ENCODE measurements at places on chromosomes 1 and 21. TPM values are rescaled to one million over a fixed set of nuclear protein-coding genes. Genes with fewer than 3 reads are reported as not detected.

The OR2T29 gene
- not detected for total RNA-seq

The CHTOP gene
- total RNA-seq, result 84.7 TPM

The TESK2 gene
- total RNA-seq, result 3.7 TPM

The RBM11 gene
- 0.38 TPM for total RNA-seq

The FCRLB gene
- total RNA-seq, result 0.35 TPM

The KCNJ10 gene
- total RNA-seq, result not detected

The COL24A1 gene
- total RNA-seq, result not detected

The SH2D1B gene
- total RNA-seq, result not detected

The MROH7 gene
- total RNA-seq, result 0.05 TPM

The RGS8 gene
- total RNA-seq, result not detected

DNA sequence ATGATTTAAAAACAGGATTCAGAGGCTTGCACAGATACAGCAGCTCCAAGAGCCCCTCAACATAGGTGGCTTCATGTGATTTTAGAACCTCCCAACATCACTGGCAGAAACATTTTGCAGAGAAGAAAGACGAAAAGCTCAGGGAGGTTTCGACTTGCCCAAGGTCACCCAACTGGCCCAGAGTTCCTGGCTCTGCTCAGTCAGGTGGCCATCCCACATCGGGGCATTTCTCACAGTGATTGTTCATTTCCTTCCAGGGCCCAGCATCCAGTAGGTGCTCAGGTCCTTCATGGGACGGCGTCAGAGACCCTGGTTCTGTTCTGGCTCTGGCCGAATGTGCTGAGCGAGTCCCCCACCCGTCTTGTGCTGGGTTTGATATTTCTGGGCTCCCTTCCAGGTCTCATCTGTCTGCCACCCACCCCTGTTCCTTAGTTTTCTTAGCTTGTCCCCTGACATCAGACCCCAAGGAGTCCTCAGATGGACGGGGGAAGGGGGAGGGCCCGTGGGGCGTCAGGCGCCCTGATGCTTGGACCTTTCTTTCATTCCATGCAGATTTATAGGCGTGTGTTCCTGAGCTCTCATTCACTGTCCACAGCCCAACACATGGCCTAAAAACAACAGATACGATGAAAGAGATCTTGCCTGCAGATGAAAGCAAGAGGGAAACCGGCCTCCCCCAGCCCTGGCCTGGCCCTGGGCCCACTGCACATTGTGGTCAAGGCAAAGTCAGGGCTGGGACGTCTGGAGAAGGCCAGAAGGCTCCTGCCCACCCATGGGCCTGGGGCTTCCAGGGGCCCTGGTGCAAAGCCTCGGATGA is 123.1 kb upstream of the ZBTB40 start:
- DNase-seq, result no peak

DNA sequence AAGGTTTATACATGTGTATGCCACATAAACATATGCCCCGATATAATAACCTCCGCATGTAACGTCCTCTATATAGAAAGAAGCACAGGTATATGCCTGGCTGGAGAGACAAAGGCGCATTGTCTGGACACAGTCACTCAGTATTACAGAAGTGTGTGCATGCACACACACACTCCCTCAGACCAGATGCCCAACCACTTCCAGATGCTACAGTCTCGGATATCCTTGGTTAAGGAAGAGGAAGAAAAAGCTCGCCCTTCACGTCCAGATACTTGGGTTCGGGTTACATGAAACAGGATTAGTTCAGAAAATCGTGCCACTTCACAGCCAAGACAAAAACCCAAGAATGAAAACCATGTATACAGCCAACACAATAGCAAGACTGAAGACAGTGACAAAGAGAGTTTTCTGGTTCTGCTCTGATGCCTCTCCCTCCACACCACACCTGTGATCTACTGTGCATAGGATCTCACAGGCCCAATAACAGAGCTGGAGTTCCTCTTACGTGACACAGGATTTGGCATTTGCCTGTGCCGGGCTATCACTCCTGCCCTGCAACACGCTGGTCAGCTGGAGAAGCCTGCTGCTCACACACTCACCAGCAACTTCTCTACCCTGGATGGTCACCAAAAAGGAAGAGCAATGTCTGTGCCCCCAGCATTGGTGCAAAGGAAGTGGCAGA is 75.0 kb downstream of the SSBP3 start:
- no peak for DNase-seq

DNA sequence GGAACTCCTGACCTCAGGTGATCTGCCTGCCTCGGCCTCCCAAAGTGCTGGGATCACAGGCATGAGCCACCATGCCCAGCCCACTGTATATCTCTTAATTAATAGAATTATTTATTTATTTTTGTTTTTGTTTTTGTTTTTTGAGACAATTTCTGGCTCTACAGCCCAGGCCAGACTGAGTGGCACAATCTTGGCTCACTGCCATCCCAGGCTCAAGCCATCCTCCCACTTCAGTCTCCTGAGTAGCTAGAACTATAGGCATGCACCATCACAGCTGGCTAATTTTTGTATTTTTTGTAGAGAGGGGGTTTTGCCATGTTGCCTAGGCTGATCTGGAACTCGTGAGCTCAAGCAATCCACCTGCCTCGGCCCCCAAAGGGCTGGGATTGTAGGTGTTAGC is 15.7 kb upstream of the WDTC1 start:
- no peak for DNase-seq

- DNase-seq, result no peak
Measured at GRCh38 chr1:59684698-59685097, 130.1 kb upstream of the HOOK1 start.

DNA sequence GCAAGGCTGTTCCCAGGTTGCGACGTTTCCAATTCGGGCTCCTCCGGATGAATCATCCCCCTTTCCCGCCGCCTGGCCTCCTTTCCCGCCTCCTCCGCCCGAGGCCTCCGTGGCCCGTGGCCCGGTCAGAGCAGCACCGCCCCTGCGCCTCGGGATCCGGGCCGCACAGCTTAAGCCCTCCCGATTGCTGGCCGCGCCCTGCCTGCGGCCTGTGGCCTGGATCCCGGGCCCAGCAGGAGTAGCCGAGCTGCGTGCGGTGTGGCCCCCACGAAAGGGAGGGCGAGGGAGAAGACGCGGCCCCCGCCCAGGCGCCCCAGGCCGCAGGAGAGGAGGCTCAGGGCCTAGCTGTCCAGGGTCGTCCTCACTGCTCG is 1.0 kb downstream of the TMEM200B start:
- DNase-seq, result no peak

GRCh38 chr1:236000781-236001180 is 64.1 kb downstream of the NID1 start:
- no peak for DNase-seq

DNA sequence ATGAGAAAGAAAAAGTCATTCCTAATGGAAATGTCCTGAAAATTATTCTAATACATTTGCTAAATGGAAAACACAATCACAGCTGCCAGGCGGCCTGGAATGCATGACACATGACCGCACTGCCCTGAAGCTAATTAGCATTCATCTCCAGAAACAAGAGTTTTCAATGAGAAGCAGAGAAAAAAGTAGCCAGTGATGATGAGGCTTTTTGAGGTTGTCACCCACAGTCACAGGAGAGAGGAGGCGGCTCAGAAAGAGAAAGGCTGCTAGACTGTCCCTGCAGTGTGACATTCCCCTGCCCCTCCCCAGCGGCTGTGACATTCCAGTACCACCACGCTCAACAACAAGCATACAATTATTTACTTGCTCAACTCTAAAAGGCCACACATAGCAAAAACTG is 122.9 kb upstream of the KRTAP19-8 start:
- no peak for DNase-seq

GRCh38 chr1:186175588-186175987 is 199.5 kb downstream of the TPR start:
- no peak for DNase-seq

- no peak for DNase-seq
Measured at GRCh38 chr21:29571949-29572348, 273.2 kb downstream of the BACH1 start.

GRCh38 chr1:55309786-55310504 is 94.8 kb upstream of the USP24 start:
- no peak for DNase-seq

DNA sequence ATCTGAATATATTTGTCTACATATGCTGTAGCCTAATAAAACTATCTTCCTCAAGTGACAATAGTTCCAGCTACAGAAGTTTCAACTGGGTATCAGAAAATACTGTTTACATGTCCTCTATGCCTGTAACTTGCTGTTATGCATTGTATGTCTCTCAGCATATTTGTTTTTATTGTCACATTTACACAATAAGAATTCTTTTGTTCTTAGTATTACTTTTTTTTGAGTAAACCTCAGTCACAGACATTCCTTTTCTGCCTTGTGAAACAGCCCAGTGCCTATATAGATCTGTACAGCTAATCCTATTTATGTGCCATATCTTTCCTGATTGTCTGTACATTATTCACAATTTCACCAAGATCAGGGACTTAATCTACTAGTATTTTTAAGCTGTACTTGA is 565.2 kb downstream of the NEGR1 start:
- no peak for DNase-seq

DNA sequence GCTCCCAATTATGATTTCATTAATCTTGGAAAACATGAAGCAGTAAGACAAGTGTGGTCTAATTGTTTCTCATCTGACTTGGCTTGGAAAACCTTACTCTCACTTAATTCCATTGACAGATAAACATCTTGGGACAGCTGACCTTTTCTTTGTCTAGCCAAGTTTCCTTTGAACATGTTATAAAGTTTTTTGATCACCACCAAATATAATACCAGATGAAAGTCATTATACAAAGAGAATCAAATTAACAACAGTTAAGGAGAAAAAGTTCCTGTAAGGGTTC is 50.2 kb downstream of the ALG14 start:
- no peak for DNase-seq

- DNase-seq, result no peak
Measured at GRCh38 chr1:155083052-155083541, 4.5 kb downstream of the EFNA3 start.

DNA sequence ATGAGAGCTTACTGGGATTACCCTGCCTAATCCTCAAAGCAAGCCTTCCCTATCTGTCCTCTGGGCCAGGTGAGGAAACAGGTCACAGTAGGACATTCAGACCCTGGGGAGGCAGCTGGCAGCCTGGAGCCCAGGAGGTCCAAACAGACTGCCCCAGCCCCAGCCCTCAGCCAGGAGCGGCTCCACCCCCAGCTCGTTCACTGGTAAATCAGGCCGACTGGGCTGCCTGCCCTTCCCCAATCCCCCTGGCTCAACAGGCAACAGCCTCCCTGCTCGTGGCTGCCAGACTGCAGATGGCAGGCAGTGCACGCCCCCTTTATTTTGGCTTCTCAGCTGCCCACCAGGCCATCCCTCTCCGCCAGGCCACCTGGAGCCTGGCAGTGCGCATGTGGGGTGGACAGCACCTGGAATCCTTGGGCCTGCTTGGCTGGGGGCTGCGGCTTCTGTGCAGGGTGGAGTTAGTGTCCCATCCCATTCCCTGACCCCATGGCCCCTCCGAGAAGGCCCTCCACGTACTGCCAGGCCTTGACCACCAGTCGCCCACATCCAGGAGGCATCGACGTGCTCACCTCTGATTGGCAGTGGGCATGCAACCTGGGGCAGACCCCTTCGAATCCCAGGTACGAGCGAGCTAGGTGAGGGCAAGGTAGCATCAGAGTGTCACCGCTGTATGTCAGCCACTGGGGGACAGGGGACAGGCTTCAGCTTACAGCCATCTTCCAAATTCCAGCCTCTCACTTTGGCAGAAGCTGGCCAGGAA is 11.2 kb upstream of the ZNF670 start:
- no peak for DNase-seq

DNA sequence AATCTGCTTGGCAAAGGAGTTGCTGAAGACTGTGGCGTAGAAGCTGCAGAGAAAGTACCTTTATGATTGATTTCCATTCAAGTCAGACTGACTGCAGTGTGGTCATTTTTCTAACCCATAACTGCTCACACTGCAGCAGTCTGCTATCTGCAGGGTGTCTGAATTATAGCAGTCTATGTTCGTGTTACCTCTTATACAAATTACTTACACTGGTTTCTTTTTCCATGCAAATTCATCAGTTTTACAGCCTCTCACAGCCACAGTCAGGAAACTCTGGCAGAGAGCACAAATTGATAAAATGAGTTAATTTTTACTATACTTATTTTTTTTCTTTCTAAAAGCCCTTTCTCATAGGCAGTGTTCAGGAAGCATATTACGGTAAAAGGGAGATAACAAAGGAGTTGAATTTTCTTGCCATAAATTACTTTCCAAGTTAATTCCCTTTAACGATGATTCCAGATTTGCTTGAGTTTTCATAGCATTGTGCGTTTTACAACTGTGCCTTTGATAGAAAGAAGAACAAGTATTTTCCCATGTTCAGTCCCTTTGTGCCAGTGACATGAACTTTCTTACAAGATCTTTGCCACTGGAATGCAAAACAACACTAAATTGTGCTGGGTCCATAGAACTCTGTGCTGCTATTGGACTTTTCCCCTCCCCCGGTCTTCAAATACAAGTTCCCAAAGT is 261.5 kb downstream of the NFIA start:
- no peak for DNase-seq

DNA sequence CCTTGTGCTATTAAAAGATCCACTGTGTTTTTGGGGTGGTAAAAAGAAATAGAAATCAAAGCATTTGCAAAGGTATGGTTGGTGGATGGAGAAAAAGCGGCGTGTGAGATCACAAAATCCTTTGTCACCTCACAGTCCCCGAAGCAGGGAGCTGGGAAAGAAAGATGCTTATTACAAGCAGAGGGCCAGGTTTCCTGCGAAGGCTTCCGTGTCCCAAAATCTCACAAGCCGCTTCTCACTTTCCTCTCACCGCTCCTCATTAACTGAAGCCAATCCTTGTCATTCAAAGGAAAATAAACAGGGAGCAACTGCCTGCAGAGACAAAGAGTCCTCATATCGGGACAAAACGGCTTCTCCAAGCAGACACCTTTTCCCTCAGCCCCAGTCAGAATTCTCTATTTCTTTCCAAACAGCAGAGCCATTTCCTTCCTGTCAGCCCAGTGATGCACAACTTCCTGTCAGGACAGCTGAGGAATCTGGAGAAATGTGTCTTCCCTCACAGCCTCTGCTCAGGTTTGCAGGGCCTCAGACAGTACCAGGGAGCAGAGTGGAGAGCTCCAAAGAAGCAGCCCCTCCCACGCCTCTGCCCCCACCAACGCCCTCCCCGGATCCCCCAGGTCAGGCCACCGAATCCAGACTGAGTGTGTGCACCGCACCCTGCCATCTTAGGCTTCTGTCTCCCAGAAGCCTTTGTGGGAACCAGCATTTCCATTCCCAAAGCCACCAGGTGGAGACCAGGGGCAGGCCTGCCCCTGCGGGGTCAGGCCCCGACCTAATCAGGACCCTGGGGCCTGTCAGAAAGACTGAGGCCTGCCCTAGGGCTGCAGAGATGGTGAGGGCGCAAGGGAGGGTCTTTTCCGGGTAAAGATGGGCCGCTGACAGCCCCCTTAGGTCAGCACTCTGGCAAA is 29.6 kb downstream of the KCNN3 start:
- DNase-seq, result no peak

- DNase-seq, result no peak
Measured at GRCh38 chr1:213369465-213369864, 318.4 kb downstream of the RPS6KC1 start.

GRCh38 chr1:29260531-29260930 is 24.2 kb downstream of the PTPRU start:
- no peak for DNase-seq

GRCh38 chr21:34031835-34032370 is 41.5 kb upstream of the MRPS6 start:
- peak; percentile 23 for DNase-seq

- DNase-seq, result no peak
Measured at GRCh38 chr1:21585037-21585436, 75.8 kb downstream of the ALPL start.

GRCh38 chr1:226602186-226603021 is 53.8 kb downstream of the STUM start:
- no peak for DNase-seq

GRCh38 chr1:54114955-54115354 is 37.8 kb downstream of the CDCP2 start:
- no peak for DNase-seq

GRCh38 chr1:62904856-62905225 is 120.9 kb downstream of the ATG4C start:
- no peak for DNase-seq
